ENCODE measurements at places on chromosomes 7 and 10.
A peak's percentile ranks its signal among the peaks of the same experiment; 100 is the strongest.

DNA sequence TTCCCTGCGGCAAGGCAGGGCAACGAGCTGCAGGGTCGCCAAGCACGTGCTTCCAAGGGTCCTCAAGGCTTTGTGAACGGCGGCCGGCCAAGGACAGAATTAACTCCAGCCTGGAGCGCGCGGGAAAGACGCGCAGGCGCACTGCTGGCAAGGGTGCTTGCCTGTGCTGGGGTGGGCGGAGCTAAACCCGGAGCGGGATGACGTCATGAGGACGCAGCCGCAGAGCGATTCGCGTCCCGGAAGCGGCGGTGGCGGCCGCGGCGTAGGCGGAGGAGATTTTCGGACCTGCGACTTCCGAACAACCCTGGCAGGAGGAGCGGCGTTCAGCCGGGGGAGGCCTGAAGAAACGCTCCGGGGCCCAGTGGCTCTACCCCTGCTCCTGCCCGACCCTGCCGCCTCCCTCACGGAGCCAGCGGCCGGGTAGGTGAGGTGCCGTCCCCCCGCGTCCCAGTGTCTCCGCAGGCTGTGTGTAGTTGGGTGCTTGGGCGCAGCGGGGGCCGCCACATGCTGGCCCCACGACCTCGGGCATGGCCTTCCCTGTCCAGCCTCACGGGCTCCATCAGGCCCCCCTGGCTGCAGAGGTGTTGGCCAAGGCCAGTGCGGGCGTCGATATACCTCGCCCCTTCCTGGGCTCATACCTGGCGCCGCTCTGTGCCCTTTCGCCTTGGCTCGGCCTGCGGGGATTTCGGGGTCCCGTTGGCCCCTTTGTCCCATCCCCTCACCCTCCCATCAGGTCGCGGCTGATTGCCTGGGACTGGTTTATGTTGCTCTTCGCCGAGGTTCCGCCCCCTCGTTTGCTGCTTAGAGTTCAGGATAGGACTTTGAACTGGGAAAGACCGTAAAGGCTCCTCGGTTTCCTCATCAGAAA lies at the start of gene ZFYVE27:
TSS of gene ZFYVE27 (plus strand) at position 227 of the 868 bp plus-strand sequence. CDS start 1,350 bp downstream, outside the sequence.
- peak; percentile 93 for DNase-seq

DNA sequence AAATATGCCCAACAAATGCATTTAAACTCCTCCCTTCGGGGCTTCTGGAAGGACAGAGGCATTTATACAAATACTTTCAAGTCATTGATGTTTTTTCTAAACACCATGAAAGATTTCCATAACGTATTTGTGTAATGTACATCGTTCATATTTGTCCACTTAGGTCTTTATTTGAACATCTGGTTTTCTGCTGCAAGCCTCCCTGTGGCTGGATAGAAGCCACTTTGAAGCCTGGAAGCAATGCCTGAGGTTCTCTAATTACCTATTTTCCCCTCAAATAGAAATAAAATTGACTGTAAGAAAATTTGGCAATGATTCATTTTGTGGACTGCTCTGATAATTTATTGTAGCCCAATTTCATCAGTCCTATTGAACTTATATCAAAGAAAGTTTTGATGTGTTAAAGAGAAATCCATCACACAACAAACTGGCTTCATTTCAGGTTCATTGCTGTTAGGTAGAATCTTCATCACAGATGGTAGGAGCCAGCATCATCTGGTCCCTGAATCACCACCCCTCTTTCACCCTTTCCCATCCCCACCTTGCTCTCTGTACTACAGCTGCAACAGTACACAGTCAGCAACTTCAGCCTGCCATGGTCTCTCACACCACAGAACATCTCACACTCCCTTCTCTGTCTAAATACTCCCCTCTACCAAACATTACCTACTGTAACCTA lies 186.0 kb upstream of the MGMT start:
- DNase-seq, result no peak

DNA sequence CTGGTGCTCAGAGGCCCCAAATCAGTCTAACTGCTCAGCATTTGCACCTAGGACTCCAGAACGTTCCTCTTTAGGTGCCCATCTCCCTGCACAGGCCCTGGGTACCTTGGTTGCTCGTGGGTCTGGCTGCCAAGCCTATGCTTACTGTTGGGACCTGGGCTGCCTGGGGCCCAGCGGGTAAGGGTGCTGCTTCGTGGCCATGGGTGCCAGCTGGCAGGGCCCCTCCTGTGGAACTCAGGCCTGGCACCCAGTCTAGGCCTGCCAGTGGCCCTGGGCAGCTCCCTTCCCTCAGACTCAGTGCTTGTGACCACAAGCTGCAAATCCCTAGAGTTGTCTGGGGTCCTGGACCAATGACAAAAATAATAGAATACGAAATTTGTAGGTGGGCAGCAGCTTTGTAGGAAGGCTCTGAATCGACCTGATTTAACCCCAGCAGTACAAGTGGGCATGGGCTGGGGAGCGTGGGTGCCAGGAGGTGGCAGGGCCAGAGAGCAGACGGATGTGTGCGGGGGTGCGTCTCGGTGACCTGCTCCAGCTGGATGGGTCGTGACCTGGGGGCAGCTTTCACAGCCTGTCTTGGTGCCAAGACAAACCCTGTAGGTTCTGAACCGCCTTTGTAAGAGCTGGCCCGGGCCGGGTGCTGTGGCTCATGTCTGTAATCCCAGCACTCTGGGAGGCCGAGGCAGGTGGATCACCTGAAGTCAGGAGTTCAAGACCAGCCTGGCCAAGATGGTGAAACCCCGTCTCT lies 69.7 kb downstream of the MKI67 start:
- DNase-seq, result no peak

DNA sequence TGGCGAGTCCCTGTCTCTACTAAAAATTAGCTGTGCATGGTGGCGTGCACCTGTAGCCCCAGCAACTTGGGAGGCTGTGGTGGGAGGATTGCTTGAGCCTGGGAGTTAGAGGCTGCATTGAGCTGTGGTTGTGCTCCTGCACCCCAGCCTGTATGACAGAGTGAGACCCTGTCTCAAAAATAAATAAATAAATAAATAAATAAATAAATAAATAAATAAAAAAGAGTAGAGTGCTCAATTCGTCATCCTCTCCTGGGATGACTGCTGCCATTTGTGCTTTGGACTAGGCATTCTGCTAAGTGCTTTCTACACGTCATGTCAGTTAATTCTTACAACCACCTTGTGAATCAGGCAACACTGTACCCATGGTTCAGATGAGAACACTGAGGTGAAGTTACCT lies 130.6 kb downstream of the DOCK1 start:
- peak; percentile 25 for DNase-seq

GRCh38 chr7:67625257-67625737 lies 628.7 kb downstream of the TYW1 start:
- DNase-seq, result peak; percentile 90

DNA sequence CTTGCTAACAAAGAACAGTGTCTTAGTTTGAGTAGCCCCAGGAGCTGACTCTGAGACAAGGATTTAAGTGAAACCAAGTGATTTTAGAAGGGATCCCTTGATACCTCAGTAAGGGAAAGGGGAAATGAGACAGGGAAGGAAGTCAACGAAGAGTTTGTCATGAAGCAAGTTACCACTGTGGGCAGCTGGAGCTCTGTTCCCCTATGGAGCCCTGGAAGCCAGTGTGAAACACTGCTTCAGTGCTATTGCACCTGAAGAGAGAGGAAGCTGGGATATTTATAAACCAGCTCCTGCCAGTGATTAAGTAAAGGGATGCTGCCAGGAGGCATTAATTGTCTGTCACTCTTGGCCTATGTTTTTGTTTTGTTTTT lies 58.9 kb upstream of the WAPL start:
- no peak for DNase-seq

DNA sequence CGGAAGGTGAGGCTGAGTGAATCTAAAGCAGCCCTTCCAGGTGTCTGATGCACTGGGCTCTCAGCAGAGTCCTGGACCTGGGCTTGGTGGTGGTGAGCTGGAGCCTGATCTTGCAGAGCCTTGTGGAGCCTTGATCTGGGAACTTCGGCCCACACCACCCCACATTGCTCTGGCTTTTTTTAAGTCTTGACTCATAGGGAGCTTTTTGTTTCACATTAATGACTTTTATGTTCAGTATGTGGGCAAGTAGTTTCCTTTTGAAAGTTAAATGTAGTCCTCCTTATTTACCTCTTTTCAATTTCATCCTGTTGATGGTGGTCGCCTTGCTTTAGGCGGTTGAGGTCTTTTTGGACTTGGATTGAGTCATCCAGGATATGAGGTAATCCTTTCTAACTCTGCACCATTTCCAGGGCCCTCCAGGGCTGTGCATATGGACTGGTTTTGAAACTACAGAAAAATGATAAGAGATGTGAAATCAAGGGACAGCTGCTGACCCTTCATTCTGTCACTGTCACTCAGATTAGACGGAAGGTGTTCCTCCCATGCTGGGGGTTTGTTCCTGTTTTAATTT lies 2.9 kb upstream of the NRAP start:
- no peak for DNase-seq

DNA sequence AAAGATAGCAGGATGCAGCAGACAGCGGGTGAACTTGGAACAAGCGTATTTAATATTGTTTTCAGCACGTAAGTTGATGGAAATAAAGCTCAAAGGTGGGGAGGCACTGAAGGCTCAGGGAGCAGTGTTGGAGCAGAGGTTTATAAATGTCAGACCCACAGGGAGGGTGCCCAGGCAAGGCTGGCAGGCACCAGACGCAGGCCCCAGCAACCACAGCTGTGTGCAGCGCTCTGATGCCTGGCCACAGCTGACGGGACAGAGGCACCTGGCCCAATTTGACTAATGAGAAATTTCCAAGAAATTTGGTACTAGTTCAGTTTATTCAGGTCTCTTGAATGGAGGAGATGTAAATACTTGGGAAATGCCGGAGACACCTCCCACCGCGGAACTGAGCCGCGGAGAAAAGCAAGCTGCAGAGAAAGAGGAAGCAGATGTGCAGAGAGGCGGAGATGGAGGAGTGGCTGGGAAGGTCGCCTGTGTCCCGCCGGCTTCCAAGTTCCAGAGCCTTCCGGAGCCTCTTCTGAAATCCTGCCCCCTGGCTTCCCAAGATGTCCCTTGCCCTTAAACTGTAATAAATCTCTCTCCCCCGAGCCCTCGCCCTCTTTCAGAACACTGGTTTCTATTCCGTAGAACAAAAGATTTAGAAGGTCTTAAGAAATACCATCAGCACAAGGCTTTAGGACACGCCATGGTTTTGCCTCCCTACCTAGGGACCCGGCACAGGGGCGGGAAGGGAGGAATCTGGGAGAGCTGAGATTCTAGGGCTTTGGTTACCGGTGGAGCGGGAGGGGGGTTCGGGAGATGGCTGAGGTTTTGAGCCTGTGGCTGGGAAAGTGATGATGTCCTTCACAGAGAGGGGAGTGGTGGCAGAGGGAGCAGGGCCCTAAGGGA lies 38.4 kb upstream of the PLXNA4 start:
- peak; percentile 29 for DNase-seq

DNA sequence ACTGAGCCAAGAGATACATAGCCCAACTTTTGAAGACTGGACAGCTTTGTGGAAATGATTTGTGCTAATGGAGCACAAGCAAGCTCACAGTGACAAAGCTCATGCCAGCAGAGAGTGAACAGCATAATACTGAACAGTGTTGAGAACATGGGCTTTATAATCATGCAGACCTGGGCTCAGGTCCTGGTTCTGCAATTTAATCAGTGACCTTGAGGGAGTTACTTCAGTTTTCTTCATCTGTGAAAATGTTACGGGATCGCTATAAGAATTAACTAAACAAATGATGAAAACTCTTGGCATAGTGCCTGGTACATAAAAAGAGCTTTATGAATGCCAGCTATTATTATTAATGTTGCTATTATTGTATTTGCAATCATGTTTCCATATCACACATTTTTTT lies 690.5 kb upstream of the LRRN3 start:
- DNase-seq, result no peak

- no peak for DNase-seq
Measured at GRCh38 chr10:108039821-108040584, 875.5 kb upstream of the SORCS1 start.
